Activated CD4-positive, alpha-beta T cell treated with anti-CD3 and anti-CD28 coated beads, Interleukin-2, amount 10 ng/mL, durations not matched to agents 24 days and 14 days (primary cell): ENCODE measurements at places on chromosomes 6 and 20.

DNA sequence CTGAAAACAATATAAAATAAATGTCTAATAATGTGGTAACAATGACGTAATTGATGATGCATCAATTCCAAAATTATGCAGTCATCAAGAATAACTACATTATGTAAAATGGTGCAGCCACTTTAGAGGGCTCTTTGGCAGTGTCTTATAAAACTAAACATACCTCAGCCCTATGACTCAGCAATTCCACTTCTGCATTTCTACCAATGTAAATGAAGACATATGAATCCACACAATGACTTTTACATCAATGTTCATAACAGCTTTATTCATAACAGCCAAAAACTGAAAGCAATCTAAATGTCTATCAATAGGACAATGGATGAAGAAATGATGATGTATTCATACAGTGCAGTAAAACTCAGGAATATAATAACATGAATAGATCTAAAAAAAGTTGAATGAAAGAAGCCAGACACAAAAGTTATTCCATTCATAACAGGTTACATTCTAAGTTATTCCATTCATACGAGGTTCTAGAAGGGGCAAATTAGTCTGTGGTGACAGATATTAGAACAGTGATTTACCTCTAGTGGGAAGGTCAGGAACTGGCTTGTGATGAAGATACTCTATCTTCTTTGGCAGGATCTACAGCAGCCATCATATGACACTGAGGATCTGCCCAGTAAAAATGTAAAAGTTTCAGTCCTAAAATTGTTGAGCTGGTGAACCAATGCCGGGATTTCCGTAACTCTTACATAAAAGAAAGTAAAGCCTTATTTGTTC is 396.1 kb downstream of the PLCB1 start:
- DNase-seq, result no peak

- DNase-seq, result no peak
These were observed 199.0 kb upstream of the KCNG1 start for GRCh38 chr20:51221791-51222408.

DNA sequence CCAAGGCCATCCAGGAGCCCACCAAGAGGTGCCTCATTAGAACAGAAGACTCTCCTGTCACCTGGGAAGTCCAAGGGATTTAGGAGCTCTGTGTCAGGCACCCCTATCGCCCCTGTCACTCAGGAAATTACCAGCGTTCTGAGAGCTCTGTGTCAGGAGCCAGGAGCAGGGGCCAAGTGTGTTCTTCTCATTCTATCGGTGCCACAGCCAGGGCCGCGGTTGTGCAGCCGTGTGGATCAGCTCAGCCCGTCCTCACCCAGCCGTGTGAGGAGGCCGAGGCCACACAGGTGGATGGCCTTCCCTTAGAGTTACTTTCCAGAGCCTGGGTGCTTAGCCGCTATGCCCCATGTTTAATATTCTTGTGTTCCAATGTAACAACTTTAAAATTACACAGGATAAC is 9.8 kb downstream of the MTG2 start:
- DNase-seq, result no peak

- DNase-seq, result no peak
These were observed 57.2 kb downstream of the TBX18 start for GRCh38 chr6:84707171-84707570.

DNA sequence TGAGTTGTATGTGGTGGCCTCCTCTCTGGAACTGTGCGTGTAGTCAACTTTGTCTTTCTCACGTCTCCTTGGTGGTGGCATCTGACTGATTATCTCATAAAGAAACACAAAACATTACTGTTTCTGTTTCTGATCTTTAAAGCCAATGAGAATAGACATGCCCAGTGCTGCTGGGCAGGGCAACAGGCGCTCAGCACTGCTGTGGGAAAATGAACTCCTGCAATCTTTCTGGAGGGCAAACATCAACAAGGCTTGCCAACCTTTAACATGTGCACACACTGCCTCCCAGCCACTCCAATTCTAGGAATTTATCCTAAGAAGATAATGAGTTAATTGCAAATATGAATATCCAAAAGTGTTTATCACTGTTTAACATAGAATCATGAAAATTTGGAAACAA is 106.3 kb upstream of the CD93 start:
- no peak for DNase-seq

GRCh38 chr6:19669206-19669605 is 168.0 kb upstream of the ID4 start:
- DNase-seq, result no peak

DNA sequence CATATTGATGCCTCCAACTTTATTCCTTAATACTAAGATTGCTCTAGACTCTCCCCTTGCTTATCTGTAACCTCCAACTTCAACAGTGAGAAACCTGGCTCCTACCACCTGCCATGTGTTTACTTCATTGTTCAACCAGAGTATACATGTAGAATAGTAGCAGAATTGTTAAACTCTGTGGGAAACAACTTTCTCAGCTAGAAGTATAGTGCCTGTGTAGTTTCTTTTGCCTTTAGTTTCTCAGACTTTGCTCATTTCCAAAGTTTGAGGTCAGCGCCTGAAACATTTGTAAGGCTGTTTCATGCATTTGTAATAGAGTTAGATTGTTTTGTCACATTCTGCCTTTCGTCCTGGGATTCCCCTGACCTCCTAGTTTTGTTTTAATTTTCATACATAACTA is 34.9 kb upstream of the HECA start:
- DNase-seq, result no peak

DNA sequence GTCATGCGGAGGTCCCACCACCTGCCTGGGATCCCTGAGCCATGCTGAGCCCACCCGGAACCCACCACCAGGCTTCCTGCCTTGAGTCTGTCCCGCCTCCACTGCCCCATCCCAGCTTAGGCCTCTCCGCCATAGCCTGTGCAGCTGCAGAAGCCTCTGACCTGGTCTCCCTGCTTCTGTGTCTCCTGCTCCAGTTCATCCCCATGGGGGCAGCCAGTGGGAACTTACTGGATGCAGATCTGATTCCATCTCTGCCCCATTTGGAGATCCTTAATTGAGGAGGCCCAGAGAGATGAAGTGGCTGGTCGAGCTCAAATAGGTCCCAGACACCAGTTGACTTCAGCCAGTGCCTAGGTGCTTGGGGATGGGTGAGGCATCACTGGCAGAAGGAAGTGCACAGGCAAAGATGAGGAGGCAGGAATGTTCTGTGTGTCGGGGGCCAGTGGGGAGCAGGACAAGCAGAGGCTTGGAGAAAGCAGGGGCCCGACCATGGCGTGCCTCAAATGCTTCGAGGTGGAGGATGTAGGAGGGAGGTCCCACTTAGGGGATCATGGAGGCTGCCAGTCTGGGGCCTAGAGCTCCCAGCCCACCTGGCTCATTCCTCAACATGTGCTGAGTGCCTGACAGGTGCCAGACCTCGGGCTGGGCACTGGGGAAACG is 112.8 kb downstream of the TOX2 start:
- no peak for DNase-seq

GRCh38 chr20:41428285-41428684 is 61.7 kb upstream of the EMILIN3 start:
- peak; percentile 85 for DNase-seq

- DNase-seq, result no peak
These were observed 55.0 kb downstream of the BMP7 start for GRCh38 chr20:57211406-57211805.

DNA sequence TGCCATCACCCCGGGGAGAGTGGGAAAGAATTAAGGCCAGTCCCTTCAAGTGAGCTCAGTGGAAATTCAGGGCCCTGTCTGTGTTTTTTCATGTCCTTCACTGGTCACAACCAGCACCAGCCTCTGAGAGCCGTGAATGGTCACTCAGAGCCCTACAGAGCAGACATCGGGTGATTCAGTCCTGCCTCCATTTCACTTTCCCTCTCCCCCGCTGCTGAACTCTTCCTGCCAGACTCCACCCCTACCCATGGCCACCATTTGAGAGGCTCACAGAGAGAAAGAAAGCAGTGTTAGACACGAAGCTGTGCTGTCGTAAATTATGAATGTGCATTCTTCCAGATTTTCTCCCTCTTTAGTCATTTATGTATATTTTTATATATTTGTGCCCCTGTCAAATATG is 5.4 kb downstream of the R3HDML start:
- DNase-seq, result no peak

DNA sequence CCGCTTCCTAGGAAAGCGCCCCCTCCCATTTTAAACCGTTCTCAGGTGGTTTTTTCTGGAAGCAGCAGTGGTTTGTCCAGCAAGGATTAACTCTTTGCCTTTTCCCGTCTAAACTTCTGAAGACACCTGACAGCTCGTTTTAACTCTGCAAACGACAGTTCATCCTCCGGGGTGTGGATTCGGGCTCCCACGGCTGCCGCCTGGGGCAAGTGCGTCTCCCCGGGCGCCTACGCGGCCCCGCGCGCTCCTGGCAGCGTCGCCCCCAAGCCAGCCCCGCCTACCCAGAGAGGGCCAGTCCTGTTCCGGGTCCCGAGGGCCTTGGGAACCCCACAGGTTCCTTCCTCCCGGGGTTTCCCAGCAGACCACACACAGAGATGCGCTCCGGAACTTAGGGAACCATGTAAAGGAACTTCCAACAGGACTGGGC is 54.4 kb downstream of the PRR18 start:
- DNase-seq, result no peak

DNA sequence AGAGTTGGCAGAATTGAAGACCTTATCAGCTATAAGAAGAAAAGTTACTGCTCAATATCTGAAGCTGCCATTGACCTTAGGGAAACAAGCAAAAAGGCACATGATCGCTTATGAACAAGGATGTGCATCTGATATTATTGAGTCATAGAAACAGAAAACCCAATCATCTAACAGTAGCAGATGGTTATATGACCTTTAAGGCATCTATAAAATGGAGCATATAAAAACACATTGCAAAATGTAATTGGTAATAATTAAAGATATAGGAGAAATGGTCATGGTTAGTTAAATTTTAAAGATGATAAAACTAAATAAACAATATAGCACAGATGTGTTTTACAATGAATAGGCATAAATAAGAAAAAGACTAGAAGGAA is 260.1 kb upstream of the TAB2 start:
- DNase-seq, result no peak

GRCh38 chr20:25273541-25274358 is 25.9 kb downstream of the PYGB start:
- no peak for DNase-seq

GRCh38 chr6:110446405-110446804 is 30.0 kb downstream of the SLC22A16 start:
- no peak for DNase-seq

- no peak for DNase-seq
These were observed 208.3 kb downstream of the TMEM200A start for GRCh38 chr6:130574146-130574545.

DNA sequence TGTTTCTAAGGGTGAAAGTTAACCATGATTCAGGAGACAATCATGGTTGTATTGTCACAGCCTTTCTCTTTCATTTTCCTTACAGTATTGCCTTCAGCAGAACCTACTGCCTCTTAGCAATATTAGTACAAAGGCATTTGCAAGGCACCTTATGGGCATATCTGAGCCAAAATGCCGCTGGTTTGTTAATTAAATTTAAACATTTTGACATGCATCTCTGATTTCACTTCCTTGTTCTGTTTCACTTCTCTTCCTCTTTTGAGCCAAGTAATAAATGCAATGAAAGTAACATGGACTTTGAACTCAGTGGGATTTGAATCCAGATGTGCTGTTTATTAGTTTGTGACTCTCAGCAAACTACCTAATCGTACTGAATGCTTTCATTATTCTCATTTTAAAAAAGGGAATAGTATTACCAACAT is 467.4 kb upstream of the CITED2 start:
- DNase-seq, result no peak

- DNase-seq, result no peak
These were observed 713.1 kb downstream of the HDGFL1 start for GRCh38 chr6:23282252-23283021.

DNA sequence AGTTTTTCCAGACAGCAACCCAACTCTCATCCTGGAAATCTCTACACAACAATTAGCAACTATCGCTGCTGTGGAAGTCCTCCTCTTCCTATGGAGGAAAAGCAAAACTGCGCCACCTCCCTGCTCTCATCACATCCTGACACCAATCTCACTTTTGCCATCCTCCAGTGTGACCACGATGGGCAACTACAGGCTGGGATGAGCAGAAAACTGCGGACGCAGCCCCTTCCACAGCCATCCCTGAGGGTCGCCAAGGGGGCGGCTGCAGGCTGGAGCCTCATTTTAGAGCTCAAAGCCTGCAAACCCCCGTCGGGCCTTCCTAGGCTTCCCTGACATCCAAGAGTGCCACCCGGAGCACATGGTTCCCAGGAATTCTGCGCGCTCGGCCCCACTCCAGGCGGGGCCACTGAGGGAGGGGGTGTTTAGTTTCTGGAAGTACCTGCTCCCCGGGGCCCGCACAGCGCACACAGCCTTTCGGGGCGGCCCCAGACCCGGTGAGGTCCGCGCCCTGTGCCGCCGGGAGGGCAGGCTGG is 1.2 kb downstream of the TCFL5 start:
- DNase-seq, result no peak

DNA sequence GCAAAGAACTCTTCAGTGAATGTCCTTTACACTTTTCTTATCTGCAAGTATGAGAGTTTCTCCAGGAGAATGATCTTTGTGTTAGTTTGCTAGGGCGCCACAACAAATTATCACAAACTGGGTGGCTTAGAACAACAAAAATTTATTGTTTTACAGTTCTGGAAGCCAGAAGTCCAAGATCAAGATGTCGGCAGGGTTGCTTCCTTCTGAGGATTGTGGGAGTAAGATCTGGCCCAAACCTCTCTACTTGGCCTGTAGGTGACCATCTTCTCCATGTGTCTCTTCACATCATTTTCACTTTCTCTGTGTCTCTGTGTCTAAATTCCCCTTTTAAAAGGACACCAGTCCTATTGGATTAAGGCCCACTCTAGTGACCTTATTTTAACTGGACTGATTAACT is 103.0 kb downstream of the ADTRP start:
- peak; percentile 51 for DNase-seq

DNA sequence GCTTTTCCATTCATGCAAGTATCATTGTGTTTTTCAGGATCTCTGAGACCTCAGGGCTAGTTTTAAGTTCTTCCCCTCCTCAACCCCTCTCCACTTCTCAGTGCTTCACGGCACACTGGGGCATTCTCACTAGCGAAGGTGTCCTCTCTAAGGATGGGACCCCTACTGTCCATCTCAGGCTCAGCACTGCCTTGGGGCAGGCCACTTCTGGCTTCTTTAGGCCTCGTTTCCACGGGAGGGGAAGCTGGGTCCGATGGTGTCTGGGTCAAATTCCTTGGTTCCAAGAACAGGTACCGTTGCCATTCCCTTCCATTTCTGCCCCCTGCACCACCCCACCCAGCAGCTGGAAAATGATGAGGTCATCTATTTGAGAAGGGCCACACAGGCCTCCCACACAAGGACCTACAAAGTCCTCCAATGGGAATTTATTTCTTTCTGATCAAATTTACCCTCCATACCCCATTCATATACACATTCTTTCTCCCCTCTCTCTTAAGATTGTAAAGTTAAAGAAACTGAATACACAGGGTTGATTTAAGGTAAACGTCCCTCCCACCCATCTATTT is 17.2 kb downstream of the GNAS start:
- DNase-seq, result no peak
